ENCODE measurements at places on chromosomes 11 and 22.

DNA sequence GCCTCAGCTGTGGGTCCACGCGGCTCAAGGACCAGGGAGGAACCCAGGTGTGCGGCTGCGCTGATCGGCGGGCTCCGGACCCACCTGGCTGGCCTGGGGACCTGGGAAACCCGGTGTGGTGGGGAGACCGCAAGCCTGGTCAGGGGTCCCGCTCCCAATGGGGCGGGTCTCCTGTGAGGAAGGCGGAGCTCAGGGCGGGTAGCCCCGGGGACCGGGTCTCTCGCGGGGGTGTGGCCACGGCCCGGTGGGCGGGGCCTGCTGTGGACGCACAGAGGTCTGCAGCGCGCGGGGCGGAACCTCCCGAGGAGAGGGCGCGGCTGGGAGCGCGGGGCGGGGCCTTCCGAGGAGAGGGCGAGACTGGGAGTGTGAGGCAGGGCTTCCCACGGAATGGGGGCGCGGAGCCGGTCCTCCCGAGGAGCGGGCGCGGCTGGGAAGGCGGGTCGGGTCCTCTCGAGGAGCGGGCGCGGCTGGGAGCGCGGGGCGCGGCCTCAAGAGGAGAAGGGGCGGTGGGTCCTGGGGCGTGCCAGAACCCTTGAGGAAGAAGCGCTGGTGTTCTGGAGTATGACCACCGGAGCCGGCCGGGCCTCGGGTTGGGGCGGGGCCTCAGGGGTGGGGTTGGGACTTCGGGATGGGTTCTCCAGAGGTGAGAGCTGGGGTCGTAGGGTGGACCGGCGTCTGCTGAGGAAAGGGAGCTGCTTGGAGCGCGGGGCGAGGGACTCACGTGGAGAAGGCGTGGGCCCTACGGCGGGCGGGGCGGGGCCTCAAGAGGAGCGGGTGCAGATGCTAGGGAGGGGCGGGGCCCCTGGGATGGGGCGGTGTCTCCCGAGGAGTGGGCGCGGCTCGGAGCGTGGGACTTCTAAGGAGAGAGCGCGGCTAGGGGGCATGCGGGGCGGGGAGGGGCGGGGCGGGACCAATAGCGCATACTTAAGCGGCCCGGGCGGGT lies 20.8 kb downstream of the DGCR6L start:
- DNase-seq, result peak; percentile 85

GRCh38 chr11:76025068-76025467 lies 181.2 kb downstream of the WNT11 start:
- peak; percentile 63 for DNase-seq

DNA sequence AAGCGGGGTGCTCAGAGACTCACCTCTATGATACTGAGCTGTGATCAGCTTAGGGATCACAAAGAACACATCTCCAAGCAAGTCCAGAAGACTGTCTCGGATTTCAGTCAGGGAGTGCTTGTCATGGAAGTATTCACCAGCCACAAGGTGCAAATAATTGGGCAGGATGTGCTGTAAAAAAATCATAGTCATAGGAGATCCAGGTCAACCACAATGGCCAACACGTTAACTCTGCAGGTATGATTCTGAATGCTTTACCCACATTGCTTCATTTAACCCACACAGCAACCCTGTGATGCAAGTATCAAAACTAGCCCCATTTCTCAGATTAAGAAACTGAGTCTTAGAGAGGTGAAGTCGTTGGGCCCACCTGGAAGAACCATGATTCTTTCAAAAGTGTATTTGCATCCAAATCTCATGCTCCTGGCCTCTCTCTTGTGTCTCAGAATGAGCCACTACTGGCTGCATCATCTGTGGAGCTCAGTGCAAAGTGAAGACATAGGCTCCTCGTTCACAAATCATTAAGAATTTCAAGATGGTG lies 179.3 kb downstream of the BCR start:
- no peak for DNase-seq

GRCh38 chr11:43419460-43419859 lies 60.7 kb downstream of the TTC17 start:
- DNase-seq, result peak; percentile 29

DNA sequence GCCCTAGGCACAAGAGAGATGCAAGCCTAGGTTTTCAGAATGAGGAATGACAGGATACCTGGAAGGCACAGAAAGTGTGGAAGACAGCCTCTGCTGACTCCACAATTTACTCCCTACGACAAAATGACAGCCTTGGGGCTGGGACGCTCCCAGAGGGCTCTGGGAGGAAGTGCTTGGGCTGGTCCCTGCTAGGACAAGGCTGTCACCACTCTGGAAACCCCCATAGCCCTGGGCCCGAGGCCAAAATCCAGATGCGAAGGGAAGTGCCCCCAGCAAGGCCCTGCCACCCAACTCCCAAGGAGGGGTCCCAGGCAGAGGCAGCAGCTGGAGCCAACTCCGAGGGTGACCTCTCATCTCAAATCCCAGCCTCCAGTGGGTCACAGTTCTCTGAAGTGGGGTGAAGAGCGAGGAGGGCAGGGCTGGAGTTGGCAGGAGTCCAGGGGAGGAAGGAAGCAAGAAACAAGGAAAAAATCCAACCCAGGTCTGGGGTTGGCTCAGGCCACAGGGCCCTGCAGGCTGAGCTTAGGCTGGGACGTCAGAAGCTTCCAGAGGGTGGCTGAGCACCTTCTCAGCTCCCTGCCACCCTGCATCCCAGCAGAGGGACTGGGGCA lies 6.3 kb upstream of the CDC42EP2 start:
- no peak for DNase-seq

GRCh38 chr11:10605941-10606381 lies 37.5 kb upstream of the LYVE1 start:
- peak; percentile 55 for DNase-seq

DNA sequence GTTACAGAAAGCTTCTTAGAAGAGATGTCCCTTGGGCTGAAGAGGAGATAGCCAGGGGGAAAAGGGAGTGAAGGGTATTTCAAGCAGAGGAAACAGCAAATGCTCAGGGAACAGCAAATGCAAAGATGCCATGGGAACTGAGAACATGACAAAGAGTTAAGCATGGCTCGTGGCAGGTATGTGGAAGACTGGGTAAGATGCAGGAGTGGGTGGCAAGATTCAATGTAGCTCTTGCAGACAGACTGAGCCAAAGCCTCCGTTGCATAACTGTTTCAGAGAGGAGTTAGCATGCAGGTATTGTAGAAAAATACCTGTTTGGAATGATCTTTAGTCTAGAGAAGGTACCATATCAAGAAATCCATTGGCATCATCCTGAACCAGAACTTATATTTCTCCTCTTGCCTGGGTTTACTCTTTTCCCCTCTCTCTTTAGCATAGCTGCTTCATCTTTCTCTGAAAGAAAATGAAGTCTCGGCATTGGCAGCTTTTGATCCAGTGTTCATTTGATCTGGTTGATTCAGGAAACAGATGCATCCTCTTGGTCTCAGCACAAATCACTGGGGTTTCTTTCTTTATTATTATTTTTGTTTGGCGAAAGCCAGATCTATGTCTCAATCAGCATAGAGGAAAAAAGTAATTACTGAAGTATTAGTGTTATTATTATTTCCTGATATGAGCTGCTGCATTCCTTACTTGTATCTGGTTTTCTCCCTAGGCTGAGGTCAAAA lies 41.7 kb upstream of the NUP160 start:
- DNase-seq, result no peak

GRCh38 chr11:128757886-128758612 lies 64.2 kb downstream of the FLI1 start:
- DNase-seq, result no peak

DNA sequence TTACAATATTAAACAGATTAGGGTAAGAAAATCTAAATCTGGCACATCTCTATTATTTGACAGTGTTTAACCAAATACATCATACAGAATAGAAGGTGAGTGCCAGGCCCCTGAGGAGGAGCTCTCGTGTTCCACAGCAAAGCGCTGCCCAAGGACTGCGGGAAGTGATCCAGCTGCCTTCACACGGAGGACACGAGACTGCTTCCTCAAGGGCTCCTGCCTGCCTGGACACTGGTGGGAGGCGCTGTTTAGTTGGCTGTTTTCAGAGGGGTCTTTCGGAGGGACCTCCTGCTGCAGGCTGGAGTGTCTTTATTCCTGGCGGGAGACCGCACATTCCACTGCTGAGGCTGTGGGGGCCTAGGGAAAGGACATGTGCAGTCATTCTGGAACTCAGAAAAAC lies 71.1 kb downstream of the NCAPD3 start:
- DNase-seq, result no peak

DNA sequence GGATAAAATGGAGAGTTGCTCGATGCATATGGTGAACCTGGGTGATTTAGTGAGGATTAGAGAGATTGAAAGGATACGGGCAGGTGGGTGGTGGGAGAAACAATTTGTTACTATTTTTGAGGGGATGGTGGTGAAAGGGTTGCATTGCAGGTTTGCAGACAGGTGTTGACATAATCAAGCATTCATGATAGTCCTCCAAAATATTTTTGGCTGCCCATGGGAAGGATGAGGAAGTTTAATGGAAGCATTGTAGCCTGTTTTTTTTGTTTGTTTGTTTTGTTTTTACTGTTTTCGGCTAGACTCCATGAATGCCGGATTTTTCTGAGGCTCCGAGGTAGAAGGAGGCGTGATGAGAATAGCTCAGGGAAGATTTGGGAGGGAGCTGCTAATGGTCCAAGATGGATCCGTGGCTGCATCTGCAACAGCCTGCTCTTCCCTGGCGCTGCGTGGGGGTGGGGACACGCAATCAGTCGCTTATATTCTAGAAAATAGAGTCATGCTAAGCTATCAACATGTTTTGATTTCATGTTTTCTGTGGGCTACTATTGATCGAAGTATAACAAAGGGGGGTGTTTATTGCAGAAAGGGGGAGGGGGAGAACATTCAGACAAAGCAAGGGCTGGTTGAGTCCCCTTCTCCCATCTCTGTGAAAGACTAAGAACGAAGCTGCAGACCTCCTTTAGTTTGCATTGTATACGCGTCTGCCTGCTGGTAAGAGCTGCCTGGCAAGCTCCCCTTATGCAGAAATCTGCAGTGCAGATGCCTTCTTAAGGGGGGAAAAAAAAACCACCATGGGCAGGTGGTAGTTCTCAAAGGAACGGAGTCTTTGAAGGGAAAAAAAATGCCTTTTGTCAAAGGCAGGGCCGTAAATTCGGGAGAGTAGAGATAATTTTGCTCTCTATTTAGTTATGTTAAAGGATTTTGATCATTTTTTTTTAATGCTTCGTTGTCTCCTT lies 1.0 kb downstream of the RTN3 start:
- peak; percentile 48 for DNase-seq

GRCh38 chr11:83697518-83697917 lies 411.4 kb upstream of the CCDC90B start:
- no peak for DNase-seq

DNA sequence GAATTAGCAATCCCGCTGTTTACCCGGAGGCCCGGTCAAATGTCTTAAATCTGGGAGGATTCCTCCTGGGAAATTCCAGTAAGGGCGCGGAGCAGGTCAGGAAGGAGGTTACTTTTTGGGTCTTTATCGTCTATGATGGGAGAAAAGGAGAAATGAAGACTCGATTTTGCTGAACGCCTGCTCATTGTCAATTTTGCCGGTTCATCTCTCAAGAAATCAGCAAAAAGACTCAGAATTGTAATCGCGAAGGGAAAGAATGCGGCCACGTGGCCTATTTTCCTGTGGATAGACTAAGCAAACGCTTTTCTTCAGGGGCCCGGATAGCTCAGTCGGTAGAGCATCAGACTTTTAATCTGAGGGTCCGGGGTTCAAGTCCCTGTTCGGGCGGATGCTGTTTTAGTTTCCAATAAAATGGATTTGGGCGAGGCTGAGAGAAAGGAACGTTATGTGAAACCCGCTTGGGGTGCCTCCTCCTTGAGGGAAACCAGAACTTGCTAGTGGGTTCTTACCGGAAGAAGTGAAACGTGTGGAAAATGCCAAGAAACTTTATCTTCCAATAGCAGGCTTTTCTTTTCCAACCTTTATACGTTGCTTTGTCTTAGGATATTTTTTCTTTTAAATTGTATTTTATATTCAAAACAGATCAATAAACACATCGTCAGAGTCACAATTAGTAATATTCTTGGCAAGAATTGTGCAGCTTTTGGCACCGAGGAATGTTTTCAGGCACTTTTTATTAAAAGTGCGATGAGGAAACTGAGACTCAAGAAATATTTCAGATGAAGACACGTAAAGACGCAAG lies 45.0 kb downstream of the OR4D9 start:
- peak; percentile 59 for DNase-seq

- DNase-seq, result no peak
These were observed 111.6 kb downstream of the KCNQ1OT1 start for GRCh38 chr11:2587976-2588748.

- peak; percentile 78 for DNase-seq
These were observed 44.5 kb downstream of the NECTIN1 start for GRCh38 chr11:119684361-119685110.

DNA sequence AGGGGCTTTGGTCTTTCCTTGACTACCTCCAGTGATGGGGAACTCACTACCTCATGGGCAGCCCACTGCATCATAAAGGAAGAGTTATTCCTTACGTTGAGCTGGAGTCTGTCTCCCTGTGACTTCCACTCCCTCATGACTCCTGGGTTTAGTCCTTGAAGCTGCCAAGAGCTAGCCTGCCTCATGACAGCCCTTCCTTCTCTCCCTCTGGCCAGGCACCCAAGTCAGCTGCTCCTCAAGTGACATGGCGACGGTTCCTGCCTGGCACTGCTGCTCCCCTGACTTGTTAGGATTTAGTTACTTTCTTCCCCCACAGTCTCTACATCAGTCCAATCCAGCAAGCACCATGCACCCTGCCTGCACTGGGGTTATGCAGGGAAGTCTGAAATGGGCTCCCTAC lies 196.1 kb upstream of the TBCEL start:
- DNase-seq, result no peak

DNA sequence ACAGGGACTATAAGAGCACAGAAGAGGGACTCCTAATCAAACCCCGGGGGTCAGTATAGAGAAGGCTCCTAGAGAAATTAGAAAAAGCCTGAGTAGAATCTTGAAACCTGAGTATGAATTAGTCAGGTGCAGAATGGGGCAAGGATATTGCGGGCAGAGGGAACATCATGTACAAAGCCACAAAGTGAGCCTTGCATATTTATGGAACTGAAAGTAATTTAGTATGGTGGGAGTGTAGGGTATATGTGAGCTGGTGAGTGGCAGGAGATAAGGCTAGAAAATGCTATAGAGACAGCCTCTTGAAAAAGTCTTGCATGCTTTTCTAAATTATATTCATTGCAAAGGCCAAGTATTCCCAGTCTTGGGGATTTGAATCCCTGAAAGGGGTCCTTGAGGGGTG lies 93.7 kb downstream of the STIM1 start:
- DNase-seq, result no peak

DNA sequence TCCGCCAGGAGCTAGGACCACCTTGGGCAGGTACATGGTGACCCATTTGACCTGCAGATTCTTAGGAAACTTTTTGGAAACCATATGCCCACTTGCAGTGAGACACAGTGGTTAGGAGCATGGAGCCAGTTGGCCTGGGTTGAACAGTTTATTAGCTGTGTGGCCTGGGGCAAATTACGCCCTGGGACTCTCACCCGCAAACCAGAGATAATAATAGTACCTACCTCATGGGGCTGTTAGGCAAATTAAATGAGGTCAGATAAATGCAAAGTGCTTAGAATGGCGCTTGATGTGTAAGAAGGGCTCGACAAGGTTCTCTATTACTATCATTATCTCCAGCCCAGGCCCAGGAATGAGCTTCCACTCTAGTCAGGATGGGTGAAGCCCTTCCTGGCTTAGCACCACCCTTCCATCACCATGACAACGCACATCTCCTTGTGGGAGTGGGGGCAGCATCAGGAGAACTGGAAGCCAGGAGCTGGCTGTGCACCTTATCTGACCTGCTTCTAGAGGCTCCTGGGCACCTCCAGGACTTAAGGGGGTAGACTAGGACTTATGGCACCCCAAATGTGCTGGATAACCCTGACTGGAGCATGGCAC lies 5.1 kb downstream of the SYT12 start:
- DNase-seq, result no peak

- DNase-seq, result no peak
These were observed 38.1 kb upstream of the LDLRAD3 start for GRCh38 chr11:35905646-35906276.

Data from AG08396 (cell line).